ENCODE measurements at places on chromosomes 3 and 15.

GRCh38 chr3:178389258-178389657 lies 147.0 kb upstream of the KCNMB2 start:
- peaks cover 22% of the 10 kb centered on the region for H3K27me3 ChIP-seq
- H3K36me3 ChIP-seq = no peaks in the 10 kb centered on the region
- H3K27ac ChIP-seq = no peak overlapping the region

DNA sequence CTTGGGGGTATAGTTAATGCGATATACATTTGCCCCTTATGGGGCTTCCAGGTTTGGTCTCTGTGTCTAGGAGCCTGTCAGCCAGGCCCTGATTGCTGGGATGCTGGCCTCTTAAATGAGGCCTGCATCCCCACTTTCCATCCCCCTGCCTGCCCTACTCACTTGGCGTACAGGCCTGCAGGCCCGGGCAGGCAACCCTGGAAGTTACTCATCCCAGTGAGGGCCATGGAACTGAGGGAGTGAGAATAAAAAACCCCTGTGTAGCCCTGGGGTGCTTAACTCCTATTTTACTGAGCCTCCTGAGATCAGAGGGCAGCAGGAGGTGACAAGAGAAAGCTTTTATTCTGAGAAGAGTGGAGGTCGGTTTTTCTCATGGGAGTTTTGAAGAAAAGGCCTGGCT lies 2.0 kb downstream of the DISP2 start:
- H3K4me1 ChIP-seq = peaks cover 6% of the 10 kb centered on the region
- DNase-seq = no peak
- peaks cover 3% of the 10 kb centered on the region for H3K27me3 ChIP-seq
- H3K4me3 ChIP-seq = no peak overlapping the region
- H3K27ac ChIP-seq = no peak overlapping the region

- H3K4me3 ChIP-seq = no peak overlapping the region
- H3K4me1 ChIP-seq = peaks cover 7% of the 10 kb centered on the region
- DNase-seq = no peak
These were observed 29.9 kb upstream of the FLNB start for GRCh38 chr3:57978316-57978715.

DNA sequence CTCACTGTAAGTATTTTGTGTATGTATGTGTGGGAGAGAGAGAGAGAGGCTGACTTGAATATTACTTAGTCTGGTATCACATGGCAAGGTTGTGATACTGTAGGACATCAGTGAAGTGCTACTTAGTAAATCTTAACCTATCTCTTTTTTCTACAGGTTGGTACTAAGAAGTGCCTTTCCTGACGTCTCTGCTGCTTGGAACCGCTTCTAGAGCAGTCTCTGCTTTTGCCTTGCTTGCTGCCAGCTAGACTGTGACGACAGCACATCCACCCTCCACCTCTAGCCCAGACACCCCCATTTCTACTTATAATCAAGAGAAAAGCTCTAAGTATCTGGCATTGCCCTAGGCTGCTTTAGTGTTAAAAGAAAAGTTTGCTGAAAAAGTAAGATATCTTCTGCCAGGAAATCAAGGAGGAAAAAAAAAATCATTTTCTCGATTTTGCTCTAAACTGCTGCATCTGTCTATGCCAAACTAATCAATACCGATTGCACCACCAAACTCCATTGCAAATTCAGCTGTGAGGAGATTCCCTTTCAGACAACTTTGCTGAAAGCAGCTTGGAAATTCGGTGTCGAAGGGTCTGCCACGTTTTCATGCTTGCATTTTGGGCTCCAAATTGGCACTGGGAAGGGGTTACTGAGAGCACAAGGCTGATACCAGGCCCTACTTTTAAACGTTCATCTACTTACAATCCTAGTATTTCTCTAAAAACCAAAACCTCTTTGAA lies 30.7 kb downstream of the MBNL1 start:
- no peaks in the 10 kb centered on the region for H3K27me3 ChIP-seq
- H3K4me3 ChIP-seq = peak overlapping the region; percentile 77
- H3K27ac ChIP-seq = peak overlapping the region; percentile 98
- no peak for DNase-seq

- no peaks in the 10 kb centered on the region for H3K4me1 ChIP-seq
- no peaks in the 10 kb centered on the region for H3K27me3 ChIP-seq
- H3K36me3 ChIP-seq = peaks cover 10% of the 10 kb centered on the region
- no peak for DNase-seq
These were observed 25.5 kb upstream of the SHC4 start for GRCh38 chr15:48989170-48989569.

- H3K4me3 ChIP-seq = no peak overlapping the region
- no peak overlapping the region for H3K27ac ChIP-seq
- H3K36me3 ChIP-seq = no peaks in the 10 kb centered on the region
These were observed 118.8 kb upstream of the UBE2E2 start for GRCh38 chr3:23084367-23084766.

DNA sequence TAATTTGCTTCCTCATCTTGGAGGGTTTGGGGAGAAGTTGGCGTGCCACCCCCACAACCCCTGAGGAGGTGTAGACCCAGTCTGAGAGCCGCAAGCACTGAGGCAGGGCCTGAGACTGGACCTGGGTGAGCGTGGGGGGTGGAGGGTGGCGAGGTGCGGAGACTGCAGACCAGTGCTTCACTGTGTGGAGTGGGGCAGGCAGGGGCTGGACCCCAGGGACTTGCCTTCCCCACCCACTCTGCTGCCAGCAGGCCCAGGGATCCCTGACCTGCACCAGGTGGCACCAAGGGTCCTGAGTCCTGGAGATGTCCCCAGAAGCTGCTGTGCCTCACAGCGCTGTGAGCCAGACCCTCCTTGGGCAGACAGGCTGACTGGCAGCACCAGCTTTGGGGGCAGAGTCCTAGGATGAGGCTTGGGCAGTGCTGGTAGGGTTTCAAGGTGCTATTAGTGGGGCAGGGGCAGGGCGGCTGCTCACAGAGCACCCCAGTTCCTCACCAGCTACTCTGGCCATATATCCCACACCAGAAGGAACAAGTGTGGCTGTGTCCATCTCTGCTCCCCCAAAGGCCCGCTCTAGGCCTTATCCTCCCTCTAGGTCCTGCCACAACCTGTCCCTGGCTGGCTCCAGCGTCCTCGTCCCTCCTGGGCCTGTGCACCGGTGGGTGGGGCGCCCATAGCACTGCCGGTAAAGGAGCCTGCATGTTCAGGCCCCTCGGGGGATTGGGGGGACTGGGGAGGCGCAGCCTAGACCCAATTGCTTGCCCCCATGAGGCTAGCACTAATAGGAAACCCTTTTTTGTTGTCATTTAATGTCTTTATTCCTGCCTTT lies 11.8 kb downstream of the ZBTB47 start:
- H3K36me3 ChIP-seq = no peaks in the 10 kb centered on the region
- H3K4me1 ChIP-seq = no peaks in the 10 kb centered on the region
- H3K4me3 ChIP-seq = no peak overlapping the region
- no peak overlapping the region for H3K27ac ChIP-seq
- DNase-seq = no peak

DNA sequence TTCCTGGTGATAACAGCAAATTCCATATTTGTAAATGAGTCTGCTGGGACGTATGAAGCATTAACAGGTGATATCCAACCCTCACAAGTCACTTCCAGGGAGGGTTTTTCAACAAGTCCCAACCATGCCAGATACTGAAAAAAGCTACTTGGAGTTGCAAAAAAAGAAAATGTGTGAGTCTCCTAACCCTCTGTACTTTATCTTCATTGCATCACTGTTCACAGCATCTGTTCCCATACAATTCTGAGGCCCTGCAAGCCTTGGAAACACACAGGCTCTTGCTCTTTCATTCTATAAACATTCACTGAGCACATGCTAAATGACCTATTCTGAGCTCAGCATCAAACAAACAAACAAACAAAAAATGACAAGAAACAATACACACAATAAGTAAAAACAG lies 120.8 kb downstream of the RFTN1 start:
- no peaks in the 10 kb centered on the region for H3K27me3 ChIP-seq
- no peak overlapping the region for H3K27ac ChIP-seq
- no peak for DNase-seq

DNA sequence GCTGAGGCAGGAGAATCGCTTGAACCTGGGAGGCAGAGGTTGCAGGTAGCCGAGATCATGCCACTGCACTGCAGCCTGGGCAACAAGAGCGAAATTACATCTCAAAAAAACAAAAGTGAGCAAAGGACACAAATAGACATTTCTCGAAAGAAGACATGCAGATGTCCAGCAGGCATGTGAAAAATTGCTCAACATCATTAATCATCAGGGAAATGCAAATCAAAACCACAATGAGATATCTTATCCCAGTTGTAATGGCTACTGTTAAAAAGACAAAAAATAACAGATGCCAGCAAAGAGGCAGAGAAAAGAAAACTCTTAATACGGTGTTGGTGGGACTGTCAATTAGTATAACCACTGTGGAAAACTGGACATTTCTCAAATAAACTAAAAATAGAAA lies 20.9 kb downstream of the ASB7 start:
- H3K27ac ChIP-seq = no peak overlapping the region
- H3K27me3 ChIP-seq = no peaks in the 10 kb centered on the region
- no peak overlapping the region for H3K4me3 ChIP-seq

DNA sequence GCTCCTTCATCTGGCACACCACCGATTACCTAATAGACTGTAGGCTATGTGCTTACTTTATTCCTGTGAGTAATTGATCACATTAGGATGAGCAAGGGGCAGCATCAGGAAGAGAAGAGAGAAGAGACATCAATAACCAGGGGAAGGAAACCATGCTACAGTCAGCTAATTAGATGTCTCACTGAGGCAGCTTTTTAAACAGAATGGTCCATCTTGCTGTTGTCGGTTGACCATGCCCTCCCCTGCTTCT lies 278.4 kb downstream of the RPLP1 start:
- no peaks in the 10 kb centered on the region for H3K36me3 ChIP-seq
- H3K27me3 ChIP-seq = peaks cover 14% of the 10 kb centered on the region
- H3K27ac ChIP-seq = no peak overlapping the region
- H3K4me1 ChIP-seq = peaks cover 13% of the 10 kb centered on the region
- no peak for DNase-seq
- no peak overlapping the region for H3K4me3 ChIP-seq

GRCh38 chr15:50190166-50190570 lies 8.2 kb downstream of the SLC27A2 start:
- peaks cover 24% of the 10 kb centered on the region for H3K36me3 ChIP-seq
- no peaks in the 10 kb centered on the region for H3K4me1 ChIP-seq
- no peak overlapping the region for H3K4me3 ChIP-seq
- peaks cover 4% of the 10 kb centered on the region for H3K27me3 ChIP-seq
- no peak overlapping the region for H3K27ac ChIP-seq

DNA sequence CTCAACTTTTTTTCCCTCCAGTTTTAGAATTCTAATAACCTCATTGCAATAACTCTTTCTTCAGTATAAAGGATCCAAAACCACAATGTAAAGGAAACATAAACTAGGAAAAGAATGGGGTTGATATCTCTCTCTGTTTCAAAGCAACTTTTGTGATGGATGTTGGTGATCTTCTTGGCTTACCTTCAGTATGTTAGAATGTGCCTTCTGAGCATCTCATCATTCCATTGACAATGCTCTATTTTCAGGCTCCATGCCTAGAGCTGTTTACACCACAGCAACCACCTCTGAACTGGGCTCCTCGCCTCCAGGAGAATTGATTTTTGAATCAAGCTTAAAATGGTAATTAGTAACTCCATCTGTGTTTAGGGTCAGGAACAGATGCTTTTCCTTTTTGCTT lies 6.6 kb downstream of the NLGN1 start:
- peaks cover 30% of the 10 kb centered on the region for H3K27me3 ChIP-seq
- no peak overlapping the region for H3K27ac ChIP-seq
- no peaks in the 10 kb centered on the region for H3K4me1 ChIP-seq
- H3K36me3 ChIP-seq = no peaks in the 10 kb centered on the region

DNA sequence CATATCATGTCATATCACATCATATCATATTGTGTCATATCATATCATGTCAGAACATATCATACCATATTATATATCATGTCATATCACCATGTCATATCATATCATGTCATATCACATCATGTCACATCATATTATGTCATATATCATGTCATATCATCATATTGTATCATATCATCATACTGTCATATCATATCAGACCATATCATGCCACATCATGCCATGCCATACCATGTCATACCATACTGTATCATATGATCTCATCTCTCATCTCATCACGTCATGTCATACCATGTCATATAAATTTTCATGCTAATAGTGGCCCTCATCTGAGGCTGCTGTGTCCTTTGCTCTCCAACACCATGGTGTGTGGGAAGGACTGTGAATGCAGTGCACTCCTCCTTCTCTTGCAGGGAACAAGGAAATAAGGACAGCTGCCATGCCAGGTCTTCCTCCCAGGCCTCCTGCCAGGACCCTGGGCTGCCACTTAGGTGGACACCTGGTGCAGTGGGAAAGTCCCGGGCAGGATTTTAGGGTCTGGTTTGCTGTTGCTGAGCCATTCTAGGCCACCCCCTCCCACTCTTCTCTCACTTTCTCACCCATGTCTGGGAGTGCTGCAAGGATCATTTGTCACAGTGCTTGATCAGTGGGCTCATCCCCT lies 72.4 kb upstream of the TRPM1 start:
- H3K27ac ChIP-seq = no peak overlapping the region
- H3K36me3 ChIP-seq = no peaks in the 10 kb centered on the region
- DNase-seq = no peak
- no peaks in the 10 kb centered on the region for H3K27me3 ChIP-seq
- H3K4me1 ChIP-seq = peaks cover 8% of the 10 kb centered on the region

DNA sequence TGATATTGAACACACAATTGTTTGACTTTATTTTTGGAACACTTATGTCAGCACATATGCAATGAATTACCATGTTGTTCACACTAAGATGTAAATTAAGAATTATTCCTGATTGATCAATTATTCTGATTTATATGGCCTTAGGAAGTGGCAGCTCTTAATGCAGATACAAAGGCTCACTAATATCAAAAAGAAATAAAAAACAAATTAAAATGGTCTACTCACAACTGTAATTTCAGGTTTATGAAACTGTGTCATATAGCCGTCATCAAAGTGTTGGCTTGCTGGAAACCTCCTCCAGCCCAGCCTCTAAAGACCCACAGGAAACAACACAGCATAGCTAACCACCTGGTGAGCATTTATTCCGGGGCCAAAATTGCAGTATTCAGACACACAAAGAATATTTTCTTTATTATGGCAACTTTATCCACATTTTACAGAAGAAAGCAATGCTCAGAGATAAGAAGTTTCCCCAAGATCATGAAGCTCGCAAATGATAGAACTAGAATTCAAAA lies 33.4 kb downstream of the PDZRN3 start:
- no peak overlapping the region for H3K4me3 ChIP-seq
- no peak overlapping the region for H3K27ac ChIP-seq
- no peaks in the 10 kb centered on the region for H3K4me1 ChIP-seq
- H3K36me3 ChIP-seq = no peaks in the 10 kb centered on the region
- DNase-seq = no peak
